CD4-positive, alpha-beta T cell treated with Interleukin-2 at 100 ng/mL for 4 hours (primary cell): ENCODE measurements at places on chromosomes 1 and 21.

DNA sequence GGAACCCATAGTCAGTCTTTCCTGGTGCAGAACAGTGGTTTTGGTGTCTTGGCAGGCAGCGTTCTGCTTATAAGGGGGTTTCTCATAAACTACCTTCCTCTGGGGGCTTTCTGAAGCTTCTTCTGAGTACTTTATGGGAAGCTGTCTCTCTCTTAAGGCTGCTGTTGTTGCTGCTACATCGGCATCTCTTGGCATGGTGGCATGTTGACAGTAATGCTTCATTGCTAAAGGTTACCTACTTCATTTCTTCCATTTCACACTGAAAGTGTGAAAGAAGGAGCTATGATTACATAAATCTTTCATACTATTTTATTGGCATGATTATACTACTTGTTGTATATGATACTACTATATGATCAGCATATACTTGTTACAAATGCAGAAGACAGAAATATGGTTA, 6.3 kb upstream of the MAP10 start:
- no peak for DNase-seq

DNA sequence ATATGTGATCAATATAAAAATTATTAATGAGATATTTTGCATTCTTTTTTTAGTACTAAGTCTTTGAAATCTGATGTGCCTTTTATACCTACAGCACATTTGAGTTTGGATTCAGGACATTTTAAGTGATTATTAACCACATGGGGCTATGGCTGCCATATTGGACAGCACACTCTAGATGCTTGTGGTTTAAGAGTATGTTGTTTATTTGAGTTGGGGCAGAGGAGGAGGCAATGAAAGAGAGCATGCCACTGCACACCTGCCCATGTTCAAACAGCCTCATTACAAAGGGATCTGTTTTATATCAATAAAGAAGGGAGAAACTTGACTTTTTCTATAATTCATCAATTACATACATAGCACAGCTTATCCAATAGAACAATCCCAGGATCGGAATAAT, 99.4 kb upstream of the EDEM3 start:
- DNase-seq, result no peak

DNA sequence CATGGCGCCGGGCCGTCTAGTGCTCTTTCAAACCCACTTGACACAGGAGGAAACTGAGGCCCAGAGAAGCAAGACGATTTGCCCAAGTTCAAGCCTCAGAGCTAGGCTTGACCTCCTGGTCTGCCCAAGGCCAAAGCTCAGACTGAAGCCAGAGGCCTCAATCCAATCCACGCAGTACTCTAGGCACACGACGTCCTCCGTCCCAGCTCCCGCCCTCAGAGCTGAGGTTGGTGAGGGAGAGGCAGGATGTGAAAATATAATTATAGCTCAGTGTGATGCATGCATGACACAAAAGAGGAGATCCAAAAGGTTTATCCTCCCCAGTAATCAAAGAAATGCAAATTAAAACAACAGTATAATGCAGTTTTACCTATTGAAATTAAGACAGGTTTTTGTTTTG, 15.5 kb upstream of the ADGRB2 start:
- no peak for DNase-seq

- DNase-seq, result no peak
These were observed 65.5 kb downstream of the ERI3 start for GRCh38 chr1:44289530-44289929.

DNA sequence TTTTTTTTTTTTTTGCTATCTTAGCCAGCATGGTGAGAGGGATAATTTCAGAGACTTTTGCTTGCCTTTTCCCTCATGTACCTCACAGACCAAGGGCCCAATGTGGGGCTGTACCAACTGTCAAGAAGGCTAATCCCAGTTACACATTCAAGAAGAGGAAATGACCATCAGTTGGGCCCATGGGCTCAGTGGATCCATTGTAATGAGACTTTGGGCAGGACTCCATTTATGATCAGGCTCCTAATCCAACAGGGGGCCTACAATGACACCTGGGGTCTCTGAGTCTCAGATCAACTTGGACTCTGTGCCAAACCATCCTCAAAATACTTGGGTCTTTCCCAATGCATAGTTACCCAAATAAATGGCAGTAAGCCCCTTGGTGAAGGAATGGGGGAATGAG, 450.4 kb upstream of the VAMP3 start:
- no peak for DNase-seq

- no peak for DNase-seq
These were observed 200.4 kb downstream of the HMCN1 start for GRCh38 chr1:185934476-185935189.

DNA sequence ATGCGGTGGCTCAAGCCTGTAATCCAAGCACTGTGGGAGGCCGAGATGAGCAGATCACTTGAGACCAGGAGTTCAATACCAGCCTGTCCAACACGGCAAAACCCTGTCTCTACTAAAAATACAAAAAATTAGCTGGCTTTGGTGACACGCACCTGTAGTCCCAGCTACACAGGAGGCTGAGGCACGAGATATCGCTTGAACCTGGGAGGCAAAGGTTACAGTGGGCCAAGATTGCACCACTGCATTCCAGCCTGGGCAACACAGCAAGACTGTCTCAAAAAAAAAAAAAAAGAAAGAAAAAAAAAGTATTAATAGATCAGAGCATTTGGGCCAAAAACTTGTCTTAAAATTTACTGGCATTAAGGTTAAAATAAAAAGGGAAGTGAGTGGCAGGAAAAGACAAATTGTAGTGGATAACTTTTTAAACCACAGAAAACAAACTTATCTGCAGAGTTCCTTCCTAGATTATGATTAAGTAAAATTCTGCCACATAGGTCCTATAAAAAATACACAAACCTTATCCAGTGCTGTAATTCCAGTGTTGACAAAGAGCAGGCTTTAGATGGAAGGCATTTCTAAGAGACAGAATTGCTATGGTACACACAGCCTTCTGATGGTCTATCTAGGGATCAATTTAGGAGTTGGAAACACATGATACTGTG, 53.3 kb downstream of the EIF4G3 start:
- DNase-seq, result no peak
